ENCODE measurements at places on chromosomes 16 and 17.
A peak's percentile ranks its signal among the peaks of the same experiment; 100 is the strongest.

GRCh38 chr16:75116081-75116910, at the start of gene LDHD:
LDHD (minus strand) TSS chr16:75116780; CDS start chr16:75116720, 60 bp downstream.
- no peak for DNase-seq

GRCh38 chr17:77916264-77916663, 42.2 kb upstream of the TNRC6C start:
- no peak for DNase-seq

- DNase-seq = no peak
Observed at GRCh38 chr17:44547625-44548267, 9.5 kb upstream of the FZD2 start.

- DNase-seq = no peak
Observed at GRCh38 chr17:40068129-40068581, 5.4 kb downstream of the THRA start.

- DNase-seq = no peak
Observed at GRCh38 chr16:12311309-12311708, 334.8 kb downstream of the SNX29 start.

- DNase-seq = no peak
Observed at GRCh38 chr17:57782647-57783337, 37.7 kb upstream of the CCDC182 start.

DNA sequence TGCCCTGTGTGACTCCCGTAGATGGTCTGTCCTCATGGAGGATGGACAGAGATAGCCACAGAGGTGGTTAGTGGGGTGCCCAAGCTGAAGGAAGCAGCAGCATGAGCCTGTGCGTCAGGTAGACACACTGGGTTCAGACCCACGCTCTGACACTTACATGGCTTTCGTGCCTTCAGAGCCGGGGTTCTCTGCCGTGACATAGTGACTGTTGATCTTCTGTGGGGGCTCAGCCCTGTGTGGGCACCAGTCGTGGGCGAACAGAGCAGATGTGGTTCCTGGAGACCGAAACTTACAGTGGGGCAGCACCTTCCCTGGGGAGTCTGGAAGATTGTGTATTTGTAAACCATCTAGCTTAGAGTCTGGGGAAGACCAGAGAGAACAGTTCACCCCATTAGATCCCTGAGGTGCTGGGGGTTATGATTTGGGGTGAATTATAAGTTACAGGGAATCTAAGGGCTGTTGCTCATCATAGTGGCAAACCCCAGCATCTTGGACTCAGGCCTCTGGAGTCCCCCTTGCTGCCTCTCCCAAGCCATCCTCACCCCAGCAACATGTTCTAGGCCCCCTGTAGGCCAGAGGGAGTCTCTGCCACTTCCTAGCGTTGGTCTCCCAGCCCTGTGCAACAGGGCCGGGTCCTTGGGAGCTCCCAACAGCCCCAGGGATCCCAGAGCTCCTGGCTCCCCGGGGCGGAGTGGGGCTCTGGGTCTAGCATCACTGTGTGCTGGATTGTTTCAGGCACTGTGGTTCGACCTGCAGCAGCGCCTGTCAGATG, 28.6 kb downstream of the NECAB2 start:
- no peak for DNase-seq

DNA sequence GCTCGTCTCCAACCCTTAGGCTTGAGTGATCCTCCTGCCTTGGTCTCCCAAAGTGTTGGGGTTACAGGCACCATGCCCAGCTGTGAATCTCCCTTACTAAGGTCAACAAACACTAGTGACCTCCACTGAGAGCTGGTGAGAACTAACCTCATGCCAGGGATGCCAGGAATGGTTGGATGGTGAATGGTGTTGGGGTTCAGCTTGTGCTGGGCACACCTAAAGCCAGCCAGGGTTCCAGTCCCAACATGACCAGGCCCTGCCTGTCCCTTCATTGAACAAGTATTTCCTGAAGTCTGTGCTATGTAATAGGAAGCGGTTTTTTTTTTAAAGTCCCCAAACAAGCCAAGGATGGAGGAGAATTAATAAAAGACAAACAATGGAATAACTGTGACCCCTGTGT, 56.0 kb upstream of the TOB1 start:
- DNase-seq = no peak

DNA sequence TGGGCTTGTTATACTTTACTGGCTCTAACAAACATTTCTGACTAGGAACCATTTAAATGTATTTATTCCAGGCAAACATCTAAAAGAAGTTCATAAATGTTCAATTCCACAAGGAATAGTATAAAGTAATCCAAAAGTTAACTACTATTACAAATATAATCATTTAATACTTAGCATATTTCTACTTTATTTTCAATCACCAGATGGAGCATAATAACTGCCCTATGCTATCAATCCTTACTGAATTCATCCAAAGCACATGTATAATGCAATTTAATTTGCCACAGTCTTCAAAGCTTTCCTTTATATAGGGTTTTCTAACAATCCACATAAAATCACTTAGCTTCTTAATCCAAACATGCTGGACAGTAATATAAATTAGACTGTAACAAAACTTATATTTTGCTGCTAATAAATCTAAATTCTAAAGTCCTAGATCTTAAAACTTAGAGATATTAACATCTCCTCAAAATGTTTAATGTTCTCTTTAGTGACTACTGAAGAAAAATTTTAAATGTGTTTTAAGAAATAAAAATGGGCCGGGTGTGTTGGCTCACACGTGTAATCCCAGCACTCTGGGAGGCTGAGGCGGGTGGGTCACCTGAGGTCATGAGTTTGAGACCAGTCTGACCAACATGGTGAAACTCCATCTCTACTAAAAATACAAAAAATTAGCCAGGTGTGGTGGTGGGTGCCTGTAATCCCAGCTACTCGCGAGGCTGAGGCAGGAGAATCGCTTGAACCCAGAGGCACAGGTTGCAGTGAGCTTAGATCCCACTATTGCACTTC, 5.9 kb downstream of the MEIOB start:
- DNase-seq = no peak

DNA sequence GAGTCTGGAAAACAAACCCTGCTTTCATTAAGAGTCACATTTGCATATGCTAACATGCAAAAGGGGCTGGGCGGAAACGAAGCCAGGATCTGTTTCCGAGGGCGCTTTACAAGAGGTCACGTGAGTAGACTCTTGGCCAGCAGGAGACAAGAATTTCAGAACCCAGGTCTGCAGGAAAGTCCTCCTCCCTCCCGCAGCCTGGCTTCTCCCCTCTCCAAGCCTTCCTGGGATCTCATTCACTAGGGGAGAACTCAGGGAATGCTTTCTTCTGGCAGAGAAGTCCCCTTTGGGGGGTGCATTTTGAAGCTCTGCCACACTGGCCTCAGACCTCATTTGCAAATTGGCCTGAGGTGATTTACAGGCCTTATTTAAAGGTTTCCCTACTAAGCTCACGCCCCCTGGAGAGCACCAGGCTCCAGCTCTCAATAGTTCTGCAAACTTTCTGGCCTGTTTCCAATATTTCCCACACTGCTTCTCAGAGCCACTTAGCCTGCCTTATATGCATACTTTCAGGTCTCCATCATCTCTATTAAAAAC, 57.2 kb upstream of the CACNG5 start:
- no peak for DNase-seq

DNA sequence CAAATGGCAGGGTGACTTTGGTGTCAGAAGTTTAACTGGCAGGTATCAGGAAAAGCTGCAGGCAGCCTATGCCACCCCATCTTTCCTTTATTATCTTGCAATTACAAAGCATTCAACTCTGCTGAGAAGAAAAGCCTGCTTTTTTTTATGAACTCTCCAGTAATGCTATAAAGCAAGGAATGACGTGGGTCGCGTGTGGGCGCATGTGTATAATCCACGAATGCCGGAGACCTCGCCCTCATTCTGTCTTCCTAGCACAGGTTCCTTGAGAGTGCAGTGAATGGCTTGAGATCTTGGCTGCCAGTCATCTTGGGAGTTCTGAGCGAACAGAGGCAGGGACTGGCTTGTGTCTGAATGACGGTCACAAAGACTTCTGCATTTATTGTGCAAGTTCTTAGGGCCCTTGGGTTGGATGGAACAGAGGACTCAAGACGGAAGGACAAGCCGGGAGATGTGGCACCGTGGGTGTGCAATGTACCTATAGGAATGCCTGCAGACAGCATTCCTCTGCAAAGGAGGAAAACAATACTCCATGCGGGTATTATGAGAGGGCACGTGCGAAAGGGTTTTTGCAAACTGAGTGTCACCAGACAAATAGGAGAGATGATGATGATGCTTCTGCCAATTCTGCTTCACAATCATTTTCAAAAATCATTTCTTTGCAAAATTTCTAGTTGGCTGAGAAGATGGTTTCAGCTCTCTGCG, 96.1 kb upstream of the ELAC2 start:
- no peak for DNase-seq

DNA sequence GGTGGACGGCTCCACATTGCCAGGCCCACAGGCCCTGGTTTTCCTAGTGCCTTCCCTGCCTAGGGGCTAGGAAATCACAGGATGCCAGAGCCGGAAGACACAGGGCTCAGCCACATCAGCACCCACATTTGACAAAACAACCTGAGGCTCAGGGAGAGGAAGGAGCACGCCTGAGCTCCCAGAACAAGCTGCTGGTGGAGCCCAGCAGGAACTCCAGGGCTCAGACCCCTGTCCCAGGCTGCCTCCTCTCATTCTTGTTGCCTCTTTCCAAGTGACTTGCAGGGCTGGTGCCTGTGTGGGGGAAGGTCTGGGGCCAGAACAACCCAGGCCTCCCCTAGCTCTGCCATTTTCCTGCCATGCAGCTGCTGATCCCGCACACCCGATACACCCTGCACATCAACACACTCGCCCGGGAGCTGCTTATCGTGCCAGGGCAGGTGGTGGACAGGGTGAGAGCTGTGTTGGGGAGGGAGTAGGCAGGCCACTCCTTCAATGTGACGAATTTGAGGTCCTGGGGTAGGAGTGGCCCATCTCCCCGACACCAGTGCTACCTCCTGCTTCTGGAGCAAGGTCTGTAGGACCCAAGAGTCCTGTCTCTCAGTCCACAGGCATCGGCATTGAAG, 7.6 kb downstream of the ALOX15B start:
- no peak for DNase-seq

- no peak for DNase-seq
Observed at GRCh38 chr17:31433091-31433790, 41.8 kb downstream of the RAB11FIP4 start.

DNA sequence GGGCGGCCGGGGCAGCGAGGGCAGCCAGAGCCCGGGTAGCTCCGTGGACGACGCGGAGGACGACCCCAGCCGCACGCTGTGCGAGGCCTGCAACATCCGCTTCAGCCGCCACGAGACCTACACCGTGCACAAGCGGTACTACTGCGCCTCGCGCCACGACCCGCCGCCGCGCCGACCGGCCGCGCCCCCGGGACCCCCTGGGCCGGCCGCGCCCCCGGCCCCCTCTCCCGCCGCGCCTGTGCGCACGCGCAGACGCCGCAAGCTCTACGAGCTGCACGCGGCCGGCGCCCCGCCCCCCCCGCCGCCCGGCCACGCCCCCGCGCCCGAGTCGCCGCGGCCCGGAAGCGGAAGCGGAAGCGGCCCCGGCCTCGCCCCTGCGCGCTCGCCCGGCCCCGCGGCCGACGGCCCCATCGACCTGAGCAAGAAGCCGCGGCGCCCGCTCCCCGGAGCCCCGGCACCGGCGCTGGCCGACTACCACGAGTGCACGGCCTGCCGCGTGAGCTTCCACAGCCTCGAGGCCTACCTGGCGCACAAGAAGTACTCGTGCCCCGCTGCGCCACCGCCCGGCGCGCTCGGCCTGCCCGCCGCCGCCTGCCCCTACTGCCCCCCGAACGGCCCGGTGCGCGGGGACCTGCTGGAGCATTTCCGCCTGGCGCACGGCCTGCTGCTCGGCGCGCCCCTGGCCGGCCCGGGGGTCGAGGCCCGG, 36.1 kb upstream of the ZC3H18 start:
- peak; percentile 85 for DNase-seq

GRCh38 chr17:31489295-31490018, 98.0 kb downstream of the RAB11FIP4 start:
- DNase-seq = no peak

DNA sequence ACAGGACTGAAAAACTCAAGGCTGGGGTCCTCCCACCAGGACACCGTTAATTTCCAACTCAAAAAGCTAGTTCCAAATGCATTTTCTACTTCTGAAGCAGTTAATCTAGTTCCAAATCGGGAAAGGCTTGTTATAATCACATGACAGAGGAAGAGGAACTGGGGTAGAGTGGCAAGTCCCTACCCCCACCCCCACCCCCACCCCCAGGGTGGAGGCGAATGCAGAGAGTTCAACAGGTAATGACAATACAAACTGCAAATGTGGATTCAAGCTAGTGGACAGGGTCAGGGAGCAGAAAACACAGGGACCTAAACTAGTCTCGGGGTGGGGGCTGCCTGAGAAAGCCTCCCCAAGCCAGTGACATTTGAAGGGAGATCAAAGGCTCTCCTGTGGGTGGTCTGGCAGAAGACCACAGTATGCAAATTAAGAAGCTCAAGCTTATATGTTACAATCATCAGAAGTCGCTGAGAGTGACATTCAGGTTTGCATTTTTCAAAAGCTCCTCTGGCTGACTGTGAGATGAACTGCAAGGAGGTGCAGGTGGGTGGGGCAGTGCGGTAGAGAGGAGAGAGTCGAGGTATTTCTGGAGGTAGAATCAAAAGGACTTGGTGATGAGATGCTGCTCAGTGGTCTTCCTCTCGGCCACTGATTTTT, 56.4 kb upstream of the SLC25A19 start:
- DNase-seq = peak; percentile 71

- DNase-seq = no peak
Observed at GRCh38 chr16:16928532-16929109, 542.1 kb downstream of the XYLT1 start.

DNA sequence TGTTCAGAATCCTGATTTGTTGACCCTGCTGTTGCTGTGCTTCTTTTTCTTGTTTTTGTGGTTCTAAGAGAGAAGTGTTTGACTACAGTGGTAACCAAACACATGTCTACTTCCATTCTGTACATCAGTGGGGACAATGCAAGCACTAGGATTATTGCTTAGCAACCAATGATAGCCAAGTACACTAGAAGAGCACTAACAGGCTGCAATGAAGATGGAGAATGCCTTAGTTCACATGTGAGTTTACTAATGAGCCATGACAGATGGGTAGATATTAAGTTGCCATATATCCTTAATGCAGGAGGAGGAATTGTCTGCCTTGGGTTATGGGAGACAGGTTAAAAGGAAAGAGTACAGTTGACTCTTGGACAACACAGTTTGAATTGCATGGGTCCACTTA, 8.3 kb downstream of the EFCAB5 start:
- DNase-seq = no peak
